ENCODE measurements at places on chromosomes 1 and 21. TPM values are rescaled to one million over a fixed set of nuclear protein-coding genes. Genes with fewer than 3 reads are reported as not detected.

DNA sequence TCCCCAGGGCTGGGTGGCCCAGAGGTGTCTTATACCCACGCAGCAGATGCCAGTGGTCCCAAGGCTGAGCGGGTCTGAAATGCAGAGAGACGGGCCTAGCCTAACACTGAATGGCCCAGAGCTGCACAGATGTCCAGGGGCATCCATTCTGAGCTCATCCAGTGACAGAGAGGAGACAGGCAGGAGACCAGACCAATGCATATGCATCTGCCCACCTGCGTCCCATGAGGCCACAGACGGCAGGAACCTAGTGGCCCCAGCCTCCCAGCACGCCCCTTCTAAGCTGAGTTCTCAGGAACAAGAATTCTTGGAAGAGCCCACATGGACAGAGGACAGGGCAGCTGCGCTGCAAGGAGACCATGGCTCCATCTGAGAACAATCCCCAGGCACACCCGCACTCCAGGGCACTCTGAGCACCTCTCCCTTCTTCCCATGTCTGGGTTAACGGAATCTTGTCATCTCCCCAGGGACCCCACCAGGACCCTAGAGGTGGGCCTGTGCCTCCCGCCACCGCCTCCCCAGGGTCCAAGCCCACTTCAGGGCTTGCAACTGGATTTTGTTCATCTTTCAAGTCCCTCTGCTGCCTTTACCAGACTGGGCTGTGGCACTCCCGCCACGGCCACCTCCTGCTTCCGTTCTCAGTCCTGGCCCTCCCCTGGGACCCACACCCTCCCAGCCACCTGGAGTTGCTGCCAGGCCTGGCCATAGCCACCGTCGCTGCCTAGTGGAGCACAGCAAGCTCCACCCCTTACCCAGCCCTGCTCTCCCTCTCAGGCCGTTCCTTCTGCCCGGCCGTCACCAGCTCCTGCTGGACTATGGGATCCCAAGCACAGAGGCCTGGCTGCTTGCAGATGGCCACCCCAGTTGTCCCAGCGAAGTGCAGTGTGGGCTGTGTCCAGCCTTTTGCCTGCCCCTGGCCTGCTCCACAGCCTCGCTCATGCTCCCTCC is 3.3 kb downstream of the WNT3A start:
- H3K4me1 ChIP-seq, result peaks cover 9% of the 10 kb centered on the region
- DNase-seq, result no peak
- H3K4me3 ChIP-seq, result no peak overlapping the region
- H3K27me3 ChIP-seq, result no peaks in the 10 kb centered on the region
- no peaks in the 10 kb centered on the region for H3K36me3 ChIP-seq

GRCh38 chr1:170296642-170297041 is 150.9 kb downstream of the NTMT2 start:
- H3K4me3 ChIP-seq, result no peak overlapping the region
- no peaks in the 10 kb centered on the region for H3K27me3 ChIP-seq
- no peaks in the 10 kb centered on the region for H3K36me3 ChIP-seq
- no peak overlapping the region for H3K27ac ChIP-seq

- peaks cover 8% of the 10 kb centered on the region for H3K4me1 ChIP-seq
- H3K27me3 ChIP-seq, result peaks cover 7% of the 10 kb centered on the region
- H3K4me3 ChIP-seq, result no peak overlapping the region
- peak overlapping the region; percentile 50 for H3K27ac ChIP-seq
Observed at GRCh38 chr1:27632387-27633297, 2.3 kb downstream of the FGR start.

DNA sequence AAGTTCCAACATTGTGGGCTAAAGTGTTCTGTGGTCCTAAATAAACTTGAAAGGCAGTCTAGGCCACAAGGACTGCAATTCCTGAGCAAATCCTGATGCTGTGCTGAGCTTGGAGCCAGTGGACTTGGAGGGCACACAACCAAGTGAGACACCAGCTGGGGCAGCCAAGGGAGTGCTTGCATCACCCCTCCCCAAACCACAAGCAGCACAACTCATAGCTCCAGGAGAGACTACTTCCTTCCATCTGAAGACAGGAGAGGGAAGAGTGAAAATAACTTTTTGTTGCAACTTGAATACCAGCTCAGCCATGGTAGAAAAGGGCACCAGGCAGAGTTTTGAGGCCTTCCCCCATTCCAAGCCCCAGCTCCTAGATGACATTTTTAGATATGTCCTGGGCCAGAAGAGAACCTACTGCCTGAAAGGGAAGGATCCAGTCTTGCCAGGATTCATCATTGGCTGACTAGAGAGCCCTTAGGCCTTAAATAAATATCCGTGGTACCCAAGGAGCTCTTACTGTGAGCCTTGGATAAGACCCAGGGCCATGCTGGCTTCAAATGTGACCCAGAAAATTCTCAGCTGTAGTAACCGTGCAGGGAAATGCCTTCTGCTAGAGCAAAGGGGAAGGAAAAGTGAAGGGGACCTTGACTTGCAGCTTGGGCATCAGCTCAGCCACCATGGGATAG is 35.4 kb upstream of the LRRC8B start:
- no peaks in the 10 kb centered on the region for H3K36me3 ChIP-seq
- H3K4me3 ChIP-seq, result no peak overlapping the region
- no peaks in the 10 kb centered on the region for H3K4me1 ChIP-seq
- H3K27me3 ChIP-seq, result no peaks in the 10 kb centered on the region

- H3K27ac ChIP-seq, result no peak overlapping the region
- no peak for DNase-seq
- H3K4me1 ChIP-seq, result no peaks in the 10 kb centered on the region
- no peaks in the 10 kb centered on the region for H3K27me3 ChIP-seq
Observed at GRCh38 chr1:118183586-118183985, 1.4 kb downstream of the SPAG17 start.

DNA sequence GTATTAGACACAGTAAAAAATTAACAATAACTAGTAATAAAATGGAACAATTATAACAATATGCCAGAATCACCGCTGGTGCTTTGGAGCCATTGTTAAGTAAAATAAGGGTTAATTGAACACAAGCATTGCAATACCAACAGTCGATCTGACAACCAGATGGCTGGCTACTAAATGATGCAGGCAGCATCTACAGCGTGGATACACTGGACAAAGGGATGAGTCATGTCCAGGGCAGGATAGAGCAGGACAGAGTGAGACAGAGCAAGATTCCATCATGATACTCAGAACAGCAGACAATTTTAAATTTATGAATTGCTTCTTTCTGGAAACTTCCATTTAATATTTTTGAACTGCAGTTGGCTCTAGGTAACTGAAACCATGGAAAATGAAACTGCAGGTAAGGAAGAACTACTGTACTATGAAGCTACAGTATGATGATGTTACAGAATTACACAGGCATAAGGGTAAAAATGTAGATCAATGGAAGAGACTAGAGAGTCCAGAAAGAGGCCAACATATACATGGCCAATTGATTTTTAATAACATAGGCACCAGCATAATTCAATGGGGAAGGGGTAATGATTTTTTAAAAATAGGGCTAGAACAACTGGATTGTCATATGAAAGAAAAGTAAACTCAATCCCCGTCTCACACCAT is 168.7 kb downstream of the RRAGC start:
- no peaks in the 10 kb centered on the region for H3K4me1 ChIP-seq

GRCh38 chr1:228150120-228150460 is 360 bp downstream of the GJC2 start:
- H3K27ac ChIP-seq, result peak overlapping the region; percentile 38
- H3K27me3 ChIP-seq, result no peaks in the 10 kb centered on the region
- peaks cover 41% of the 10 kb centered on the region for H3K36me3 ChIP-seq
- no peaks in the 10 kb centered on the region for H3K4me1 ChIP-seq

GRCh38 chr1:206131037-206131436 is 13.8 kb upstream of the AVPR1B start:
- no peaks in the 10 kb centered on the region for H3K27me3 ChIP-seq
- DNase-seq, result no peak
- H3K36me3 ChIP-seq, result no peaks in the 10 kb centered on the region
- no peak overlapping the region for H3K27ac ChIP-seq
- H3K4me3 ChIP-seq, result no peak overlapping the region

- no peak for DNase-seq
- no peak overlapping the region for H3K4me3 ChIP-seq
- H3K27me3 ChIP-seq, result no peaks in the 10 kb centered on the region
- no peaks in the 10 kb centered on the region for H3K36me3 ChIP-seq
- H3K4me1 ChIP-seq, result no peaks in the 10 kb centered on the region
- H3K27ac ChIP-seq, result no peak overlapping the region
Observed at GRCh38 chr1:20138346-20138745, 777 bp upstream of the PLA2G2F start.

- H3K36me3 ChIP-seq, result no peaks in the 10 kb centered on the region
- no peaks in the 10 kb centered on the region for H3K27me3 ChIP-seq
- H3K27ac ChIP-seq, result no peak overlapping the region
- no peak for DNase-seq
- no peak overlapping the region for H3K4me3 ChIP-seq
Observed at GRCh38 chr1:24191860-24192259, 4.8 kb upstream of the IFNLR1 start.

DNA sequence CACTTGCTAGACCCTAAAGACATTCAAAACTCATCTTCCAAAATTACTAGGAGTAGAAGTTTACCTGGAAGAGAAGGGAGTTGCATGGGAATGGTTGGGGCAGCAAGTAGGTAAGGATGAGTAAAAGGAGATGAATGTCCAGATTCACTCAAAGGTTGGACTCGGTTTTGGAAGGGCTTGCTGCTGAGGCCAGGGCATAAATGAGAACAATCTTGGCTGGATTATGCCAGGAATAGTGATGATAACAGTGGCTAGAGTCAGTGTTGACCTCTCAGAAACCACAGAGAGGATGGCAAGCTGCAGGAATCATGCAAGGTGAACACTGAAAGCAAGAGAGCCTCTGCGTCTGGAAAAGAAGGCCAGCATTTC is 43.4 kb downstream of the C8A start:
- no peaks in the 10 kb centered on the region for H3K36me3 ChIP-seq
- DNase-seq, result no peak
- no peak overlapping the region for H3K4me3 ChIP-seq
- H3K4me1 ChIP-seq, result no peaks in the 10 kb centered on the region
- H3K27ac ChIP-seq, result no peak overlapping the region

DNA sequence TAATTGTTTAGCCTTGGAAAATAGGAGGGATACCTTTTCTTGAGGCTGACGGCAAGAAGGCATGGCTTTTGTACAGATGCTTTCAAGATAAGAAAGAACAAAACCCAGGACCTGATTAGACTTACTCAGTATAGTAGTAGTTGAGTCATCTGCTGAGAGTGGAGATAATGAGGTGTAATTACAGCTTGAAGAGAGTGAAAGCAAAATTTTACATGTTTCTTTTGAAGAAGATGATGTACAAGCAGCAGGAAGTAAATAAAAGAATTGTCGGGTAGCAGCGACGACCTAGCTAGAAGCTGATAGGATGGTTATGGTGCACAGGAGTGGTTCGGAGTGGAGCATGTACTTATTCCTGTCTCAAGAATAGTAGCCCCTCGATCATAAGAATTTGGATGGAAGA is 6.6 kb downstream of the ANGPTL1 start:
- peak overlapping the region; percentile 34 for H3K27ac ChIP-seq
- peaks cover 17% of the 10 kb centered on the region for H3K36me3 ChIP-seq
- H3K4me1 ChIP-seq, result peaks cover 11% of the 10 kb centered on the region

- no peaks in the 10 kb centered on the region for H3K4me1 ChIP-seq
- H3K27ac ChIP-seq, result no peak overlapping the region
- no peaks in the 10 kb centered on the region for H3K36me3 ChIP-seq
Observed at GRCh38 chr1:160161965-160162705, 10.7 kb downstream of the ATP1A4 start.

DNA sequence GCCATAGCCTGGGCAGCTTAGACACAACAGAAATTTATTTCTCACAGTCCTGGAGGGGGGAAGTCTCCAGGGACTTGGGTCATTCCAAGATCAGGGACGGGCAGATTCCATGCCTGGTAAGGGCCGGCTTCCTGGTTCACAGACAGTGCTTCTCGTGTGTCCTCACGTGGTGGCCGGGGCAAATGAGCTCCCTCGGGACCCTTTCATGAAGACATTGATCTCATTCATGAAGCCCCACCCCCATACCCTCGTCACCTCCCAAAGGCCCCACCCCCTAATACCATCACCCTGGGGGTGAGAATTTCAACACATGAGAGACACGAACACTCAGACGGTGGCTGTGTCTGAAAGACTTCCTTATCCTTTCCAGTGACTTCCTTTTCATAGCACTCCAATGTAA is 51.5 kb downstream of the ACOT7 start:
- no peak overlapping the region for H3K4me3 ChIP-seq
- H3K36me3 ChIP-seq, result peaks cover 6% of the 10 kb centered on the region
- H3K27ac ChIP-seq, result no peak overlapping the region
- no peak for DNase-seq
- H3K27me3 ChIP-seq, result no peaks in the 10 kb centered on the region

DNA sequence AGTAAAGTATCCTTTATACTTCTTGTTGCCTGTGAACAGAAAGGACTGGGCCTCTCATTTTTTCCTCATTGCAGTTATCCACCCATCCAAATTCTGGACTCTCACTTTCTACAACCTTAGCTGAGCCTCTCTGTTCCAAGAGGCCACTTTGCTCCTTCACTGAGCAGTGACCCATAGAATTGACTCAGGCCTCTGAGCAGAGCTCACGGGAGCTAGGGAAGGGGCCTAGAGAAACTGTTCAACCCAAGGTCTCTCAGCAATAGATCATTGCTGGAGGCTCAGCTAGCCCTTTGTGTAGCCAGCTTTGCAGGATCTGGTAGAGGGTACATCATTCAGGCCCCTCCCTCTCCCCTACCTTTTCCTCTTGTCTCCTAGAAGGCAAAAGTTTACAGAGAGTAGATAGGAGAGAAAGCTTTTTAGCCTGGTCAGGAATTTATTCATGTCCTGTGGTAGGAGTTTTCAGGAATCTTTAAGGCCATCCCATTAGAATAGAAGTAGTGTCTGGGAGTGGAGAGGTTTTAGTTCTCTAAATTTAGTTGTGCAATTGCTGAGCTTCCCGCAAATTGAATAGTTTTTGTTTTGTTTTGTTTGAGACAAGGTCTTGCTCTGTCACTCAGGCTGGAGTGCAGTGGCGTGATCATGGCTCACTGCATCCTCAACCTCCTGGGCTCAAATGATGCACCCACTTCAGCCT is 6.7 kb downstream of the INTS3 start:
- no peaks in the 10 kb centered on the region for H3K36me3 ChIP-seq
- no peak overlapping the region for H3K27ac ChIP-seq
- no peak overlapping the region for H3K4me3 ChIP-seq
- no peaks in the 10 kb centered on the region for H3K27me3 ChIP-seq
- peaks cover 13% of the 10 kb centered on the region for H3K4me1 ChIP-seq

DNA sequence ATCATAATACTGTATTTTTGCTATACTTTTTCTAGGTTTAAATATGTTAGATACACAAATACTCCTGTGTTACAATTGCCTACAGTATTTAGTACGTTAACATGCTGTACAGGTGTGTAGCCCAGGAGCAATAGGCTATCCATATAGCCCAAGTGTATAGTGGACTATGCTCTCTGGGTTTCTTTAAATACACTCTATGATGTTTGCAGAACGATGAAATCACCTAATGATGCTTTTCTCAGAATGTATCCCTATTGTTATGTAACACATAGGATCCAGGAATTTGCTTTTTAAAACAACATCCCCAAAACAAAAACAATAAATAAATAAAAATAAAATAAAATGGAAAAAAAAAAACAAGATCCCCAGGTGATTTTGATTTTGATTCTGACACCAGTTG is 18.1 kb upstream of the RBM15 start:
- no peak for DNase-seq
- H3K36me3 ChIP-seq, result no peaks in the 10 kb centered on the region
- H3K27me3 ChIP-seq, result no peaks in the 10 kb centered on the region
- no peak overlapping the region for H3K27ac ChIP-seq

- peaks cover 3% of the 10 kb centered on the region for H3K27me3 ChIP-seq
- H3K27ac ChIP-seq, result no peak overlapping the region
- no peak for DNase-seq
Observed at GRCh38 chr1:214838351-214838750, 235.4 kb downstream of the CENPF start.

The C1orf116 gene
- total RNA-seq, result 1.4 TPM

The KPRP gene
- total RNA-seq, result 0.17 TPM

The MIXL1 gene
- total RNA-seq, result not detected
